Vagina (tissue), 2 donors: ENCODE measurements at places on chromosomes 11 and 22.

DNA sequence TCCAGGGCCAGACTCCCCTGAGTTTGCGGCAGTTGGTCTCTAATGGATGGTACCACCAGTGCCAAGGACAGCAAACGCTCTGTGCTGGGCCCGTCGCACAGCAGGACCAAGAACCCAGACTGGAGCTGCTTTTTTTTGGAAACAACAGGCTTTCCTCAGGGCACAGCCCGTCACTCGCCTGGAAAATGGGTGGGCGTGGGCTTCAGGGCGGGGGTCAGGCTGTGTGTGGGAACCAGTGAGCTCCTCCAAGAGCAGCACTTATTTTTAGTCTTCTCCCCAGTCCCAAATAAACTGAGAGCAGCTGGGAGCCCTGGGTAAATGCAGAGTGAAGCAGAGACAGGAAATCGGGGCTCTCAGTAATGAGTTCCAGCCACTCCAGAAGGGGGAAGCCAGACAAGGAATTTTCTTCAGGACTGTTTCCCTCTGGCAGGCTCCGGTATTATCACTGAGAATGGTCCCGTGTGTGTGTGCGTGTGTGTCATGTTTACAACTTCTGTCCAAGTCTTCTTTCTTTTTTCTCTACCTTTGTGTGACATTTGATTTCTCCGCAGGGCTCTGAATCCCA lies 63.0 kb downstream of the PPFIBP2 start:
- DNase-seq = no peak

GRCh38 chr22:24271386-24271854 lies 789 bp downstream of the SPECC1L start:
- no peak for DNase-seq

DNA sequence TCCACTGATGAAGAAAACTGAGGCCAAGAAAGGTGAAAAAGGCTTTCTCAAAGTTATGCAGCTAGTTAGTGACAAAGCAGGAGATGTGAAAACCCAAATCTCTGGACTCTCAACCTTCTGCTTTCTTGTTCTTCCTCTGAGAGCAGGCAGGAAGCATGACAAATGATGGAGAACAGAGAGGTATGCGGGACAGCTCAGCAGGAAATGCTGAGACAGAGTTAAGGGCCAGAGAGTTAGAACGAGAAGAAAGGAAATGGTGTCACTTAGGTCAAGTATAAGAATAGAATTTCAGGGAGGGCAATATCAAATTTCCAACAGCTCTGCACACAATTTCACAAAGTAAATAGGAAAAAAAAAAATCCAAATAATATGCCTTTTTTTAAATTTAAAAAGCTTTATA lies 67.6 kb upstream of the ARHGAP42 start:
- DNase-seq = no peak

DNA sequence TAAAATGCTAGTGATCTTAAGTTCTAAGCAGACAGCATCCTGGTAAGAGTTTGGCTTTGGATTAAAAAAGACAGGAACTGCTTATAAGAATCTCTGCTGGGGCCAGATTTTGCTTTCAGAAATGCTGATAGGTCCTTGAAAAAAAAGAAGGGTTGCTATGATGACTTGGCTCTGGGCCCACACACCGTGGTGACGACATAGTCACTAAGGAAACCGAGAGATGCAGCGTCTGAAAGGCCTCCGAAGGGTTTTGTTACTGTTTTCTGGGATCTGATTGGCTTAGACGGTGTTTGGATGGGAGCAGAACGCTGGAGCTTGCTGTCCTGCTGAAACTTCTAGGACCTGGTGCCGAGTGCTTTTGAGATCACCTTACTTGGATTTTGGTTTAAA lies 8.4 kb downstream of the FAM118A start:
- no peak for DNase-seq

DNA sequence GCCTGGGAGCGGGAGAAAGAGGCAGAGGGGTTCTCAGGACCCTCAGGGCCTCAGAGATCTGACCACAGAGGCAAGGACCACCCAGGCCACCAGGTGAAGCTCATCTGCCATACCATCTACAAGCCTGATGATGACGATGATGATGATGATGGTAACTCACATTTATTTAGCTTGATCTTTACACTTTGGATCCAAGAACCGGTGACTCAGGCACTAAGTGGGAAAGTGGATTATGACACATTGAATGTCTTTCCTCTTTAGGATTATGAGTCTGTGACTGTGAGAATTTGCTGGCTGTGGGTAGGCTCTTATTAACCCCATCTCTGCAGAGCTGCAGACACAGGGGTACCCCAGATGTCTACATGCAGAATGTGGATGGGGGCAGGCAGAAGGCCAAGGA lies 110.3 kb downstream of the DSCAML1 start:
- no peak for DNase-seq

DNA sequence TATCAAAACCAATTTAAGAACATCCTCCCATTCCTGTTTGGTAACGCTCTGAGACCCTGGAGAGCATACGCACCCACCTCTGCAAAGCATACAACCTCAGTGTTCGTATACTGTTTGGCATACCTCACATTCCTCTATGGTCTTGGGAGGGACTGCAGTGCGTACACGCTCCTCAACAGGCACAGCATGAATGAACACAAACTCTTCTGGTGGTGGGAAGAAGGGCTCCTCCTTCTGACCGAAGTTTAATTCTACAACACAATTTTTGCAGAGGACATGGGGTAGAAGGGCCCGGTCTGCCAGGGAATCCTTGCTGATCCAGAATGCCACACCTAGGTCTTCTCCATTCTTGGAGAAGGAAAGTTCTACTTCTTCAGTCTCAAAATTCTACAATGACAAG lies 5.3 kb downstream of the HNRNPUL2 start:
- DNase-seq = no peak

DNA sequence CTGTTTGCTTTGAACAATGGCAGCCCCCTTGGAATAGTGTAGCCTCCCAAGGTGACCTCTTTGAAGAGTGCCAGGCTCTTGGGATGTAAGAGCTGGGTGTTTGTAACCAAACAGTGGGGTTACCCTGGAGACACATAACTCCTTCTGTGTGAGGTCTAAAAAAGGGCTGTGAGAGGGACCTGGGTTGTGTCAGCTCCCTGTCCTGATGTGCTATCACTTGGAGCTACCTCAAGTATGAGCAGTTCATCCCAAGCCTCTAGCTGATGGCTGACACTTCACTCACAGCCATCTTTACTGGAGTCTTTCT lies 40.2 kb downstream of the TSPAN18 start:
- no peak for DNase-seq

DNA sequence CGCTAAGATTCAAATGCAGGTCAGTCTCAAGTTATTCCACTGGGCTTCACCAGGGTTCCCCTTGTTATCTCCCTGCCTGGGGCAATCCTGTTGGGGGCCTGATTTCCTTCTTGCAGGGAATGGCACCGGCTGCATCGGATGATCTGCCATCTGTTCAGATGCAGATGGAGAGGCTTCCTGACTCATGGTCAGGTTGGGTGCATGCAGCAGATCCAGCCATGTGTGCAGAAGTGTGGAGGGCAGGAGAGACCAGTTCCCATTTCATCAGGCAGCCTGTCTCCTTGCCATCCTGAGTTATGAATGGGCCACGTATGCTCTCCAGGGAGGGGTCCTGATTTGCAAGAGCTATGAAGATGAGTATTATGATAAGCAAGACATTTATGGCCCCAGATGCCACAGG lies 161.2 kb upstream of the PLET1 start:
- no peak for DNase-seq

- no peak for DNase-seq
These were observed 21.4 kb downstream of the TSSC4 start for GRCh38 chr11:2421996-2422395.

DNA sequence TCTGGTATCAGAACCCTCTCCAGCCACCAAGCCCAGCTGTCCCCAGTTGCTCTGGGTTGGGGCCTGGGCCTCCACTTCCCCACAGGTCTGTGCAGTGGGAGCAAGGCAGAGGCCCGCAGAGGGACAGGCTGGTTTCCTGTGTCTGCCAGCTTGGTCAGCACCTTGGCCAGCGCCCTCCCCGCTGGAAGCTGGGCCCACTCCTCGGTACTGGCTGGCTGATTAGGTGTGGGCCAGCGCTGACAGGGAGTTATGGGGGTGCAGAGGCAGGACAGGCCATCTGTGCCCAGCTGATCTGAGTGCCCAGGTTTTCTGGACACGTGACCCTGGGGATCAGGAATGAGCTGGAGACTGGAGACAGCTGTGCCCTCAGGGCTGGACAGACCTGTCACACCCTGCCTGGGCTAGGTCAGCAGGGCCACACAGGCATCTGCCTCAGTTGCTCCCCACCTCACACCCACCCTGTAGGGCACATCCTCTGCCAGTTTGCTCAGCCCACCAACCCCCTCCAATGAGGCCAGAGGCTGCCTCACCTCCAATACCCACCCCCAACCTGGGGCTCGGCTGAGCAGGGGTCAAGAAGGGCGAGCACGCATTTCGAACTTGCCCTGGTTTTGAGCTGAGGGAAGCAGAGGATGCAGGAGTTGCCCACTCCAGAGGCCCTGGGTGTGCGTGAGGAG lies 175.3 kb downstream of the IGLL1 start:
- DNase-seq = no peak

DNA sequence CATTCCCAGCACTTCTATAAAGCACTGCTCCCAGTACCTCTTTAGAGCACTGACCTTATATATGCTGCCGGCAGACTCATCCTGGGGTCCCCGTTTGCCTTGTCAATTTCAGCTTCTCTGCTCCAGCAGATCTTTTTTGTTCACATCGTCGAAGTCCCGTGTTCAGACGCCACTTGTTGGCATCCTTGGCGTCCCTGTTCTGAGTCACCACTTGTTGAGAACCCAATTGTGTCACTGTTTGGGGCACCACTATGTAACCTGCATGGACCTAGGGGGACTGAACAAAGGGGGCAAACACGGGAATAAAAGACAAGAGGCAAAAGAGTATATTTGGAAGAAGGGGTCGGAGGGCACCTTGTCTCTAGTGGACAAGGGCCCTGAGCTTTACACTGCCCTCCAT lies 25.5 kb downstream of the OR10A6 start:
- DNase-seq = no peak

DNA sequence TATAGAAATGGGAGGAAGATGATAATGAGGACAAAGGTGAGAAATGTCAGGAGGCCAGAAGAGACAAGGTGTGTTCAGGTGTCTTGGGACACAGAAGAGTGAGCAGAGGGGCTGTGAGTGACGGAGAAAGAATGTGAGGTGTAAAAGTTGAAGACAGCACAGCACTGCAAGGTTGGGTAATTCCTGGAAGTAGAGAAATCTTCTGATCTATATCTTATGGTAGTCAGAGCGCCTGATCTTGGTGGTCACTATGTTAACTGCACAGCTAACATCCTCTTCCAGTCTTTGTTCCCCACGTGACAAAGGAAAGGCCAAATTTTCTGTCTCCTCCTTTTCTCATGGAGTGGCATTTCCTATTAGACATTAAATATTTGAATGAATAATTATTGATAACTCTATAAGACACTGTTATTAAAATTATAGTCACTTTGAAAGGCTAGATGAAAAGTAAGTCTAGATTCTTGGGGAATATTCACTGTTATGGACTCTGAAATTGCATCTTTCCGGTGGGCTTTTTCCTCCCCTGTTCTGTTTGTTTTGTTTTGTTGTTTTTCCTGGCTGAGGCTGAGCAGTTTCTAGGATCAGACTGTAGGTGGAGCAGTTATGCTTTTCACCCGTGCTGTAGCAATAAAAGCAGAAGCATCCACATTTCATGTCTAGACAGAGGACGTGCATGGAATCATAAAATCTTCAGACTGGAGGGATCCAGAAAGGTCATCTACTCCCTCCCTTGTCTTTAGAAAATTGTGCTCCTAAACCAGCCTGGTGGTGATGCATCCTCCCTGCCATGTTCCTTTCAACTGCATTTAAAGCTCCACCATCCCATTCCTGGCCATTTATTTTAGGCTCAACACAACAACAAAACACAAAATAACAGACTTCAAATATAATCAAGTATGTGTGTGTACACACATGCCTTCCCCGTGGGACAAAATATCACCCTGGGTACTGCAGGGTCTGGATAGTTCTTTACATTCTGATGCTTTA lies 26.6 kb downstream of the SC5D start:
- no peak for DNase-seq

DNA sequence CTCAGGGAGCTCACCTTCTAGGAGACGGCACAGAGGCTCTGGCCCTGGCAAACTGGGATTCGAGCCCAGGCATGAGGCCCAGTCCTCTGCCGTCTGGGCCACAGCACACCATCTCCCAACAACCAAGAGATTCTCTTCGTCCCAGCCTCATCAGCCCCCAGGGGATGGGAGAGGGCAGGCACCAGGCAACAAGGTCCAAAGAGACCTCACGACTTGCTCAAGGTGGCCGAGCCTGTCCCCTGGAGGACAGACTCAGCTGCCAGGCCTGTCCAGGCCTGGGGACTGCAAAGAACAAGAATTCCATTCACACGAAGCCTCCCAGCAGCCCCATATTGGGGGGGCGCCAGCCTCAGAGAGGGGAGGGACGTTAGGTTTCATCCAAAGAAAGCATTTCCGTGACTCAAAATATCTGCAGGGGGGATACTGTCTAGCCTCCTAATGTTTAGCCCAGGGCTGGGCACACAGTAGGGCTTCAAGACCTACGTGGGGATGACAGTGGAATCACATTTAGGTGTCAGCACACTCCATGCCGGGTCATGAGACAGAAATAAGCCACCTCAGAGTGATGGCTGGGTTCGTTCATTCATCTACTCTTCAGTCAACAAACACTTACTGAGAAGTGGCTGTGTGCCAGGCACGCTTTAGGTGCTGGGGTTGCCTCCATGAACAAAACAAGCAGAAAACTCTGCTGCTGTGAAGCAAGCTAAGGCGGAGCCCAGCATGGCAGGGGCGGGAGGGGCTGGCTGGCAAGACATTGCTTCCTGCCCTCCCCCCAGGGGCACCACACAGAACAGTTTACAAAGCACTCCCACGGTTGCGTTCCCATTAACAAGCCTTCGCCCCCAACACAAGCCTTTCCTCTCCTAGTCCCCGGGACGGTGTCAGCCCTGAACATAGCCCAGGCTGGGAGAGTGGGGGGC lies 1.2 kb downstream of the CARNS1 start:
- DNase-seq = no peak

DNA sequence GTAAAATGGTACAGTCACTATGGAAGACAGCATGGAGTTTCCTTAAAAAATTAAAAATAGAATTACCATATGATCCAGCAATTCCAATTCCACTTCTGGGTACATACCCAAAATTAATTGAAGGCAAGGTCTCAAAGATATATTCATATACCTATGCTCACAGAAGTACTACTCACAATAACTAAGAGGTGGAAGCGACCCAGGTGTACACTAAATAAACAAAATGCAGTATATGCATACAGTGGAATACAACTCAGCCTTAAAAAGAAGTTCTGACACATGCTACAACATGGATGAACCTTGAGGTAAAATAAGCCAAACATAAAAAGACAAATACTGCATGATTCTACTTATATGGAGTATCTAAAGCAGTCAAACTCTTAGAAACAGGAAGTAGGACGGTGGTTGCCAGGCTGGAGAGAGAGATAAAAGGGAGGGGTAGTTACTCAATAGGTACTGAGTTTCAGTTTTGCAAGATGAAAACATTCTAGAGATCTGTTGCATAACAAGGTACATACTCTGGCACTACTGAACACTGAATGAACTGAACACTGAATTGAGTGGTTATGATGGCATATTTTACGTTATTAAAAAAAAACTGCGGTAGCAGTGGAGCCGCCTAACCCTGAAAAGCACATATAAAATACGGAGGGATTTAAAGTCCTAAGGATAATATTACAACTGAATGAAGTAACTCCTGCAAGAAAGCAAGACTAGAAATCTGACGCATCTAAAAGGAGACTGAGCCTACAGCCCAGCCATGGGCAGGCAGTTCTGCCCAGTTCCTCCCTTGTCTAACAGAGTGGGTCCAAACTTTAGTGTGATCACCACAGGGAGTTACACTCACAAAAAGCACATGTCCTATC lies 12.8 kb downstream of the DGCR2 start:
- no peak for DNase-seq
